ENCODE measurements at places on chromosomes 2 and 18. TPM values are rescaled to one million over a fixed set of nuclear protein-coding genes. Genes with fewer than 3 reads are reported as not detected.

The TWIST2 gene
- not detected for total RNA-seq

DNA sequence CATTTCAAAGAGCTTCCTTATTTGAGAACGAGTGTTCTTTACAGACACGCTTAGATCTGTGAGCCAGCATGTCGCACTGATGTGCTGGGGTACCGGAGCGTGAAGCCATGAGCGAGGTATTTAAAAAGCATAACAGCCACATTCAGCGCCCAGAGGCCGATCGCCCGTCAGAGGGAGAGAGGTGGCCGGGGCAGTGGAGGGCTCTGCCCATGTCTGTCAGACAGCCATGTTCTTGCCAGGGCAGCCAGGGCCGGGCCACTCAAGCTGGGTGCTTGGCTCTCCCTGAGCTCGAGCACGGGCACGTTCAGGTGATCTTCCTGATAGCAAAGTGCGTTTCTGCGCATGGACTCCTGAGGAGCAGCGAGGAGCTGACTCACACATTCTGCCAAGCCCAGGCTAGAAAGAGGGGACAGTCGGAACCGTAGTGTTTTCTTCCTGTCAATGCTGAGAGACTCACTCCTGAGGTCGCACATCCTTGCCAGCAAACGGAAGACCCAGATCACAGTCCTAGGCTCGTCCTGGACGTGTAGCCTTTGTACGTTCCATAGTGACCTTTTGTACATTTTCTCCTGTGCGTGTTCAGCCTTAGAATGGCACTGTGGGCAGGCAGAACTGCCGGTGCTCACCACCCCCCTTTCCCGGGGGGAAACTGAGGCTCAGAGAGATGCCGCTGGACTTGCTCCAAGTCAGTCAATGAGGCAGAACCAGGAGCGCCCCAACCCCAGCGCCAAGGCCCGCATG lies 100.7 kb downstream of the NFATC1 start:
- DNase-seq: no peak
- no peaks in the 10 kb centered on the region for H3K27me3 ChIP-seq
- H3K36me3 ChIP-seq: peaks cover 60% of the 10 kb centered on the region
- H3K4me1 ChIP-seq: peaks cover 21% of the 10 kb centered on the region
- no peak overlapping the region for H3K27ac ChIP-seq

The PCARE gene
- total RNA-seq: not detected

The TUBB8B gene
- total RNA-seq: not detected

GRCh38 chr2:236017446-236017845 lies 150.7 kb downstream of the GBX2 start:
- DNase-seq: no peak
- H3K27ac ChIP-seq: no peak overlapping the region
- H3K4me1 ChIP-seq: no peaks in the 10 kb centered on the region
- H3K4me3 ChIP-seq: no peak overlapping the region
- peaks cover 11% of the 10 kb centered on the region for H3K27me3 ChIP-seq

DNA sequence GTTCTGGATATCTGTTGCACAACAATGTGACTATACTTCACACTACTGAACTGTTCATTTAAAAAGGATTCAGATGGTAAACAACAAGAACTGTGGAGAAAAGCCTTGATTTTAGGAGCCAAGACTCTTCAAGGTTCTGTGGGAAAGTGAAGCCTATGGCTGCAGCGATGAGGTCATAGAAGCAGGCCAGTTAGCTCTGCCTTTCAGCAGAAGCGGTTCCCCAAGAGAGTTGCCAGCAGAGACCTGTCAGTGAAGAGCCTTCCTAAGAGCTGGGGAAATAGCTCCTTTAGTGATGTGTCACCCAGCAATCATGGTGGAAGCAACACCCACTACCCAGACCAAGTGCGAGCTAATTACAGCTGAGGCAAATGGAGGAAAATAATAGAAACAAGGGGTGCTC lies 346.5 kb upstream of the ETAA1 start:
- peaks cover 1% of the 10 kb centered on the region for H3K36me3 ChIP-seq
- H3K27ac ChIP-seq: no peak overlapping the region
- DNase-seq: no peak
- no peaks in the 10 kb centered on the region for H3K4me1 ChIP-seq
- no peaks in the 10 kb centered on the region for H3K27me3 ChIP-seq

The RNPEPL1 gene
- 74.0 TPM for total RNA-seq

GRCh38 chr2:18395555-18395954 lies 164.9 kb downstream of the RDH14 start:
- H3K27ac ChIP-seq: no peak overlapping the region
- H3K36me3 ChIP-seq: no peaks in the 10 kb centered on the region
- DNase-seq: no peak
- H3K4me3 ChIP-seq: no peak overlapping the region
- H3K4me1 ChIP-seq: no peaks in the 10 kb centered on the region
- peaks cover 17% of the 10 kb centered on the region for H3K27me3 ChIP-seq

- no peaks in the 10 kb centered on the region for H3K27me3 ChIP-seq
- no peak overlapping the region for H3K27ac ChIP-seq
- DNase-seq: no peak
Observed at GRCh38 chr2:154452906-154453493, 245.5 kb upstream of the KCNJ3 start.

DNA sequence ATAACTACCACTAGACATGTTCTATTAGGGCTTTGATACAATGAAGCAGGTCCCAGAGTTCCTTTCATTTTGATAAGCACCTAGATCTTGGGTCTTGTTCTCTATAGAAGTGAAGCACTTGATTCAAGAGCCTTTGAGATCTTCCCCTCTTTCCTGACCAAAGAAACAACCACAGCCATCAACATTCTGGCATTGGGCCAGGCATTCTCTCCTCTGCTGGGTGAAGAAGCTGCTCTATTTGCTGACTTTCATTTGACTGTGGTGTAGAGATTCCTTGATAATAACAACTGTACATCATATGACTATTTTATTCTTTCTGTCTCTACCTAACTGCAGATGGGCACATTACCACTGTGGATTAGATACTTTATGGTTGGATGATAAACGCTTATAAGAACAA lies 96.6 kb upstream of the LYPD1 start:
- DNase-seq: no peak
- H3K4me1 ChIP-seq: no peaks in the 10 kb centered on the region
- no peaks in the 10 kb centered on the region for H3K27me3 ChIP-seq

DNA sequence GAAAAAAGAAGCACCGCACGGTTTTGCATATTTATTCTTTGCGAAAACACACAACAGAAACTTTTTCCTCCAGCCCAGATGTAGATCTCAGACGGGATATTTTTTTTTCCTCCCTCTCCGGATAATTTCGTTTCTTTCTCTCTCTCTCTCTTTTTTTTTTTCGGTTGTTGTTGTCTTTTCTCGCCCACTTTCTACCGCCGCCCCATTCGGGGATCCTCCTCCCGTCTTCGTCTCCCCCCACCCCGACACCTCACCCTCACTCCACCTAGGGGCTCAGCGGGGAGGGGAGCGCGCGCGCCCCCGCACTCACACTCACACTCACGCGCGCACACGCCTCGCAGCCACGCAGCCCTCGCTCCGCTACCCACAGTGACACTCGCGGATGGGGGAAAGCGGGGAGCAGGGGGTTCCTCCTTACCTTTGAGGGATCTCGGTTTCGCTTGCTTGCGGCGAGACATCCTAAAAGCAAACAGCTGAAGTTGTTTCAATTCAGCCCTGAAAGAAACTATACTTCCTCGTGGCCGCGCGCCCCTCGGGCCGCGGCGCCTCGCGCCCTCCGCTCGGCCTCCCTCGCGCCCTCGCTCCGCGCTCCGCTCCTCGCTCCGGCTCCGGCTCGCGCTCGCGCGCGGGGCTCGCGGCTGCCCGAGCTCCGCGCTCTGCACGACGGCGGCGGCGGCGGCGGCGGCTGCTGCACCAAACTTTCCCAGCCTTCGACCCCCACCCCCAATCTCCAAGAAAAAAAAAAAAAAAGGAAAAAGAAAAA lies 1.3 kb downstream of the ZNF521 start:
- H3K4me1 ChIP-seq: peaks cover 16% of the 10 kb centered on the region
- peaks cover 70% of the 10 kb centered on the region for H3K27me3 ChIP-seq
- no peak overlapping the region for H3K27ac ChIP-seq
- H3K36me3 ChIP-seq: peaks cover 3% of the 10 kb centered on the region
- H3K4me3 ChIP-seq: peak overlapping the region; percentile 91

- DNase-seq: no peak
- peak overlapping the region; percentile 75 for H3K4me3 ChIP-seq
- H3K36me3 ChIP-seq: peaks cover 7% of the 10 kb centered on the region
- H3K4me1 ChIP-seq: peaks cover 90% of the 10 kb centered on the region
- H3K27ac ChIP-seq: peak overlapping the region; percentile 91
Observed at GRCh38 chr2:197200051-197200761, 110.4 kb downstream of the ANKRD44 start.

DNA sequence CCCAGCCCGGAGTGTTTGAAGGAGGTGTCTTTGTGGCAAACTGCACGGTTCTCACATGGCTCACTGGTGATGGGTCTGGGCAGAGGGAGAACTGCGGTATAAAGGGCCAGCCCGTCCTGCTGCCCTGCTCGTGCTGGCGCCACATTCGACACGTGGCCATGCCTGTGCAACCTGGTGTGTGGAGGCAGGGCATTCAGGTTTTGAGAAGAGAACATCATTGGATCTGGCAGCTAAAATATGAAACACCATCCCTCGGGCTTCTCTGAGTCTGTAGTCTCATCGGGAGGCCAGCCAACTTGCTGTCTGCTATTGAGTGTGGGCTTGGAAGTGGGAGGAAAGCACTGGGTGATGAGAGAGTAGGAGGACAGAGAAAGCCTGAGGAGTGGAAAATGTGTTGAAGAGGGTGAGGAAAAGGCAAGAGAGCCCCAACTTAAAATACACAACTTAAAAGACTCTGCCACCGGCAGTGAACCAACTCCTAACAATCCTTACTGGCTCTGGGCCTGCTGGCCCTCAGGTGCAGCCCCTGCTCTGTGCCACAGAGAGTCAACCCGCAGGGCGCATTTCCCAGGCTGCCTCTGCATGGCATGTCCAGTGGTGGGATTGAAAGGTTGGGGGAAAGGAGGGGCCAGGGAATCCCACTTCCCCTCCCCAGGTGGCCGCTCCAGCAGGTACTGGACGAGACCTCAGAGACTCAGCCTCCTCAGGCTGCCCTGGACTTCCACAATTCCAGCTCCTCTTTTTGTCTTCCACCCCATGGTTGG lies 112.7 kb upstream of the DLX2 start:
- H3K27me3 ChIP-seq: no peaks in the 10 kb centered on the region
- H3K36me3 ChIP-seq: no peaks in the 10 kb centered on the region
- H3K4me3 ChIP-seq: no peak overlapping the region
- peaks cover 11% of the 10 kb centered on the region for H3K4me1 ChIP-seq
- H3K27ac ChIP-seq: no peak overlapping the region
- DNase-seq: no peak

The LOXL3 gene
- total RNA-seq: 3.6 TPM

The GPR75 gene
- 1.2 TPM for total RNA-seq

- H3K4me3 ChIP-seq: no peak overlapping the region
- no peaks in the 10 kb centered on the region for H3K36me3 ChIP-seq
- DNase-seq: no peak
- H3K27ac ChIP-seq: no peak overlapping the region
- H3K4me1 ChIP-seq: no peaks in the 10 kb centered on the region
Observed at GRCh38 chr2:169715379-169716237, 18.0 kb upstream of the KLHL23 start.

GRCh38 chr2:129821445-129821844 lies 158.0 kb upstream of the RAB6C start:
- H3K36me3 ChIP-seq: no peaks in the 10 kb centered on the region
- DNase-seq: no peak
- no peaks in the 10 kb centered on the region for H3K4me1 ChIP-seq
- no peaks in the 10 kb centered on the region for H3K27me3 ChIP-seq
- no peak overlapping the region for H3K4me3 ChIP-seq
- H3K27ac ChIP-seq: no peak overlapping the region

DNA sequence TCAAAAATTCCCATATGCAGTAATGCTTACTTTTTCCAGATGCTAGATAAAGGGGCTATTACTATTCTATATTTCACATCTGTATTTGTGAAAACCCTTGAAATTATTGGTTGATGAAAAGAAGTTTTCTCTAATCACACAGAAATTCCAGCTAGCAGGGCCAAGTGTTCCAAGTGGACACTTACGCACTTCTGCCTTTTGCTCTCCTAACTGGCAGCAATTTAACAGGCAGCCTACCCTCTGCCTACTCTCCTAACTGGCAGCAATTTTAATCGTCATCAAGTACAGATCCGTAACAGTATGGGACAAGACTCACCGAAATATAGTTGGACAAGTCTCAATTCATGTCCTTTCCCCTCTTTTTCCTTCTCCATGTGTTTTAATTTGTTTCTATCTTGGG lies 12.0 kb downstream of the LRRC30 start:
- H3K4me1 ChIP-seq: no peaks in the 10 kb centered on the region
- no peaks in the 10 kb centered on the region for H3K36me3 ChIP-seq
- H3K27me3 ChIP-seq: no peaks in the 10 kb centered on the region
- no peak for DNase-seq
- H3K4me3 ChIP-seq: no peak overlapping the region

- H3K36me3 ChIP-seq: no peaks in the 10 kb centered on the region
- no peak for DNase-seq
- H3K27ac ChIP-seq: no peak overlapping the region
Observed at GRCh38 chr2:118750959-118751565, 96.4 kb downstream of the EN1 start.

GRCh38 chr18:7383002-7383980 lies 152.4 kb downstream of the LRRC30 start:
- H3K4me1 ChIP-seq: no peaks in the 10 kb centered on the region
- no peaks in the 10 kb centered on the region for H3K36me3 ChIP-seq
- DNase-seq: no peak
- no peak overlapping the region for H3K4me3 ChIP-seq
- H3K27ac ChIP-seq: no peak overlapping the region

- no peak overlapping the region for H3K27ac ChIP-seq
- no peaks in the 10 kb centered on the region for H3K4me1 ChIP-seq
- no peaks in the 10 kb centered on the region for H3K36me3 ChIP-seq
- no peak overlapping the region for H3K4me3 ChIP-seq
Observed at GRCh38 chr2:52613064-52613463, 1154.5 kb upstream of the CHAC2 start.

DNA sequence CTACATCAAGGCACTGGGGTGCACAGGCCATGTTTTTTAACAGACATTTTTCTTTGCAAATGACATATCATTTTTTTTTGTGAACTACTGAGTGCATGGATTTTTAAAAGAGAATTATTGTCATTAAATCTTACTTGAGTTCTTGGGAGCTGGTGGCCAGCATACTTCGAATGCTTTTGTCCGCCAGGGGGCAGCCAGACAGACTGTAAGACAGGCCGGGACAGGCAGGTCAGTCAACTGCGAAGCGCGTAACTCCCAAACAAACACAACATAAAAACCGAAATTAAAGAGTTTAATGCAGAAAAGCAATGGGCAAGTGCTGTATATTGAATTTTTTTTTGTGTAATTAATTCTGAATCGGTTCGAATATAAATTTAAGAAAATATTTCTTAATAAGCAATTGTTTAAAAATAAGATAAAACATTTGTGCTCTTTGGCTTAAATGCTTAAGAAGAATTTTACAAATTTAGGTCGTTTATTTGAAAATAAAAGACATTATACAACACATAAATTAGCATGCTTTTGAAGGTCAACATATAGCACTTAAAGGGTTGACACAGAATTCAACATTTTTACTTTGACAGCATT lies 142.2 kb upstream of the PXDN start:
- H3K27me3 ChIP-seq: peaks cover 15% of the 10 kb centered on the region
- DNase-seq: peak; percentile 46
- H3K4me3 ChIP-seq: no peak overlapping the region

The ITGA4 gene
- total RNA-seq: 47.3 TPM

Measured in activated T-cell treated with anti-CD3 and anti-CD28 coated beads, Interleukin-2, amount 50 U/mL, for 72 hours (primary cell).